ENCODE measurements at places on chromosomes 4 and X.

GRCh38 chr4:36233567-36234266, 10.6 kb downstream of the ARAP2 start:
- DNase-seq, result no peak

- no peak for DNase-seq
These were observed 7.7 kb upstream of the SLC10A6 start for GRCh38 chr4:86856896-86857295.

- no peak for DNase-seq
These were observed 1159.3 kb upstream of the TENM3 start for GRCh38 chr4:181083757-181084361.

DNA sequence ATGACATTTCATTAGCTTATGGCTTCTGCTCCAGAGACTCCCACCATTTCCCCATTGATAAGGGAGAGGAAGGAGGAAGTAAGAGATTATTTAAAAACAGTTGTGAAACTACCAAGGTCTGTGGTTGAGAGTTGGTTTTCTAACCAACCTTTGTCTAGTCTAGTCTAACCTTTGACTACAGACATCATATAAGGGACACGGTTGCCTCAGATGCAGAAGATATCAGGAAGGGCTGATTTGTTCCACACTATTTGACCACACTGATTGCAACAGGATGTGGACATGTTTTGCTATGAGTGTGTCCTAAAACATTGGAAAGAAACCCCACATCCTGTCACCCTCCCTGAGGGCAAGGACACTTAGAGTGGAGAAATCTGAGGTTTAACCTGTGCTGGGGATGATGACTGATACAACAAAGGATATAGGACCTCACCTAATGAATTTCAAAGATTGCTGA, 53.0 kb downstream of the COQ2 start:
- DNase-seq, result no peak

DNA sequence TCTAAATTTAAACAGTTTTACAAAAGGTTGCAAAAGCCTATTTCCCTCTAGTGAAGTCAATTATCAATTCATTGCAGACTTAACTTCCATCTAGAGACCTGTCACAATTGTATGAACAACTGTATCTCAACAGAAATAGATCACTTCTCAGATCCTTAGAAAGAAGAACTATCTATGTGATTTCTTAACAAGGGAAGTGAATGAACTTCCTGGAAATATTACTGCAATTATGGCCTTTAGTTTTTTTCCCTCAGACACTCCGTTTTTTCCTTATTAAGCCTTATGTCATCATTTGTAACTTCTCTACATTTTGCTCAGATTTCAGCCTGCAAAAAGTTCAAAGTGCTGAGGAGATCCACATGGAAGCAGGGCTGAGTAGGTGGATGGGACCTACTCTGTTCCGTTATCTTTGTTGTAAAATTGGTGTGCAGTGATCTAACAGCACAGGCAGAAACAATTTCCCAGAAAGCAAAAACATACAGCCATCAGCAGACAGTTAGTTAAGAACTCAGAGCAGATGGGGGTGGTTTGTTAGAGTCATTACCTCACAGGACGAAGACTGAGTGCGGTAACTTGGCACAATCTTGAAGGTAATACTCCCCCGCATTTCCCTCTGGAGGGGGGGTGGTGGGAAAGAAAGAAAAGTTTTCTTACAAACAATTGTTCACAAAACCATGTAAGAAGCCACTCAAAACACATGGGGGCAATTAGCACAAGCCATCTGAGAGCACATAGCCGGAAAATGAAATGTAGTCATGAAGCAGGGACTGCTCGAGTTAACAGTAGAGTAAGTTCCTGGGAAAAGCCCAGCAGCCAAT, 112.3 kb downstream of the NYX start:
- DNase-seq, result no peak

- no peak for DNase-seq
These were observed 53.9 kb upstream of the SORBS2 start for GRCh38 chr4:185865901-185866328.

GRCh38 chr4:153295131-153295755, 49.2 kb upstream of the MND1 start:
- DNase-seq, result no peak

- DNase-seq, result no peak
These were observed 1.5 kb upstream of the ENPEP start for GRCh38 chr4:110474481-110474880.

GRCh38 chrX:77493677-77494553, 46.7 kb downstream of the FGF16 start:
- DNase-seq, result peak; percentile 0

GRCh38 chrX:13955095-13955647, 74.5 kb downstream of the GEMIN8 start:
- DNase-seq, result no peak

DNA sequence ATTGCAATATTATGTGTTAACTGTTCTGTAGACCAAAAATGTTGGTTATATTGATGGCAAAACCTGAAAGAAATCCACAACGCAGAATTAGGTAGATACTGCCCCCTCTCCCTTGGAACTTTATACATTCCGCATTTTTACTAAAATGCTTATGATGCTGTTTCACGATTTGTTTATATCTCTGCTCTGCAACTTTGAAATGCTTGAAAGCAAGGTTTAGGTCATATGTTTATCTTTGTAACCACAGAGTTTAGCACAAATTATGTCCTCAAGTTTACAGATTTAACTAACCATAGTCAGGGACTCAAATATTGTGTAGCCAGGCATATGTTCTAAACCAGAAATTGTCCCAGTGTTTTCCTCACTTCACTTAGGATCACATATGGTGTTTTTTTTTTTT, 66.1 kb upstream of the H2AZ1 start:
- DNase-seq, result no peak

DNA sequence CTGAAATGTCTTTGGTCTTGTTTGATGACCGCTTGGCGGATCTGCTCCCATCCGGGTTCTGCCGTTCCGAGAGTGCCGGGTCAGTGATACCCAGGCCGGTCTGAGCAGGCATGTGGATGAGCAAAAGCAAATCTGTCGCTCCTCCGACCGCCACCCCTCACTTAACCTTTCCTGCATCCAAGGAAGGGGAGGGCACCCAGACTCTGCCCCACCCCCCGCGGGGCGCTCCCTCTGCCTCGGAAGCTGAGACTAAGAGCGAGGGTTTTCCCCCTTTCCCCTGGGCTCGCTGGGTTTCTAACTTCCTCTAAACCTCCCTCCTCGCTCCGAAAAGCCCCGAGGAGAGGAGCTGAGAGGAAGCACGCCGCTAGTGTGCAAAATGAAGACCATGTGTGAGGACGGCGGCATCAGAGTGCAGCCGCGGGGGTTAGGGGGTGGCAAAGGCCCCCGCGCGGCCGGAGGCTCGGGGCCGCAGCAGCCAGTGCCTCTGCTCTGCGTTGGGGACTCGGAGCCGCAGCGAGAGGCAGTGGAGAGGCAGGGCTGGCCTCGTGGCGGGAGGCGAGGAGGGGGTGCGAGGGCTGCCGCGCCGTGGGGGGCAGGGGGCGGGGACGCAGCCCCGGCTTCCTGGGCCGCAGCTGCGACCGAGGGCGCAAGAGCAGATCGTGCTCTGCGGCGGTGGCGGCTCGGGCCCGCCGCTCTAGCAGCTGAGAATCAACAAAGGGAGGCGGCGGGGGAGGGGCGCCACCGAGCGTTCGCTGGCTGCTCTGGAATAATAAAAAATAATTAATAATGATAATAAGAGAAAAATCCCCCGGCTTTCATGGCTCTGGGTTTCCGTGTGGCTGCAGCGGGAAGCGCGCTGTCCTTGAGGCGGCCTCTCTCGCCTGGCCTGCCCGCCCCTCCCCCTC, 55.8 kb upstream of the BCOR start:
- peak; percentile 30 for DNase-seq

DNA sequence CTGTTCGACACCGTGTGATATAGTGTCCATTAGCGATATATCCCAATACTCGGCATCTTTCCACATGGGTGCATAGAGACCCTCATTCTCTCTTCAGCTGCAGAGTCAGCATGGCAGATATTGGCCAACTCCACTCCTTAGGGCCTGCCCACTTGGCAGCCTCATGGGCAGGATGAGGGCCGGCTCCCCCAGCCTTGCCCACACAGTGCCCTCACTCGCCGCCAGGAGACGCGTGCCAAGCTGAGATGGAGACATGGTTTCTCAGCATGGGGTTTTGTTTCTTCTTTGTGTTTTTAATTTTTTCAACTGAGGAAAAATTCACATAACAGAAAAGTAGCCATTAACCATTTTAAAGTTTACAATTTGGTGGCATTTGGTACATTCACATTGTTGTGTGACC, 5.3 kb upstream of the PLXNA3 start:
- DNase-seq, result no peak

GRCh38 chrX:103124284-103124683, 31.3 kb upstream of the NXF3 start:
- no peak for DNase-seq
